ENCODE measurements at places on chromosomes 5 and 9. TPM values are rescaled to one million over a fixed set of nuclear protein-coding genes. Genes with fewer than 3 reads are reported as not detected.

DNA sequence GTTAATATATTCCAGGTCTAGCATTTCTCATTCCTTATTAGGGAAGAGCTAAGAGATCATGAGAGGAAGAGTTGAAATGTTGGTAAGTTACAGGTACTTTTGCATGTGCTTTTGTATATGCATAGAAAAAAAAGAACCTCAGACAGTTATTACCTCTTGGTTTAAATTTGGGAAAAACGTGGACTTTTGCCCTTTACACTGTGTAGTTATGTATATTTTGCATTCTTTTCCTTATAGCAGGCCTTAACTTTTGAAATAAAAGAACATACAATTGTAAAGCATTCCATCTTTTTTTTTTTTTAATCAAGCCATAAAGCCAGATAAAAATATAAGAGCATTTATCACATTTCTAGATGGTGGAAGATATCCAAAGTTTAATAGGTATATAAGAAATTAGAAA, 61.4 kb downstream of the RIC1 start:
- no peak for DNase-seq

DNA sequence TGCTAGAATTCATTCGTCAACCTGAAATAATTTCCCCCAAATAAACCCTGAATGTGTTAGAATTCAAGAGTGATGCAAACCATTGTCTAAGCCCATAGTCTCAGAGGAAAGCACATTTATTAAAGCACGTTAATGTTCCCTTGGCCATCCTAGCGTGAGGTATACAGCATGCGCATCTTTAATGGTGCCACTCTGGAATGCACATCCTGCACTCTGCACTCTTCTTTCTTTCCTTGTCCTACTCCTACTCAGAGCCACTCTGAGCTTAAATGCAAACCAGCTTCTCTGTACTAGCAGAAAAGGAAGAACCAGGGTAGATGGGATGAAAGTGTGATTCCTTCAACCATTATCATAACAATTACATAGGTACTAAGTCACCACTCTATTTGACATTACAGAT, 50.4 kb downstream of the ARL15 start:
- no peak for DNase-seq

GRCh38 chr5:173866858-173867679, 21.1 kb upstream of the CPEB4 start:
- no peak for DNase-seq

GRCh38 chr5:33488558-33489355, 48.0 kb downstream of the TARS1 start:
- DNase-seq, result no peak

- no peak for DNase-seq
Observed at GRCh38 chr5:111933086-111933485, 176.1 kb upstream of the NREP start.

Gene ZNF782
- total RNA-seq, result 15.2 TPM

- no peak for DNase-seq
Observed at GRCh38 chr5:32047056-32047455, 127.1 kb downstream of the GOLPH3 start.

DNA sequence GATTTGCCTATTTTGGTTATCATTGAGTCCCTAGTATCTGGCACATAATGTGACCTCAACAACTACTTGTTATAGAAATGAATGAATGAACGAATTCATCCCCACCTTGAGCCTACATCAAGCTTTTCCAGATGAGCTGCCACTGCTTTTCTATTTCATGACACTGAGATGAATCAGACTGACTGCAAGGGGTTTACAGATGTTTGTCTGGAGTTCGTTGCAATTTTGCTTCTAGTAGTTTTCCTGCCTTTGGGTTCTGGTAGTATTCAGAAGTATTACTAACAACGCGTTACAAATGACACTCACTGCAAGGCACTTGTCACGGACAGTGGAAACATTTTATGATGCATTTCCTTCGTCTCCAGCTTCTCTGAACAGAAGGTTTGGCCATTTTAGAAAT, 222.3 kb downstream of the CD180 start:
- no peak for DNase-seq

- no peak for DNase-seq
Observed at GRCh38 chr9:112380825-112381221, 915 bp downstream of the HSDL2 start.

Gene SMIM3
- 29.6 TPM for total RNA-seq

GRCh38 chr9:89588271-89588879, 16.4 kb upstream of the GADD45G start:
- DNase-seq, result no peak

DNA sequence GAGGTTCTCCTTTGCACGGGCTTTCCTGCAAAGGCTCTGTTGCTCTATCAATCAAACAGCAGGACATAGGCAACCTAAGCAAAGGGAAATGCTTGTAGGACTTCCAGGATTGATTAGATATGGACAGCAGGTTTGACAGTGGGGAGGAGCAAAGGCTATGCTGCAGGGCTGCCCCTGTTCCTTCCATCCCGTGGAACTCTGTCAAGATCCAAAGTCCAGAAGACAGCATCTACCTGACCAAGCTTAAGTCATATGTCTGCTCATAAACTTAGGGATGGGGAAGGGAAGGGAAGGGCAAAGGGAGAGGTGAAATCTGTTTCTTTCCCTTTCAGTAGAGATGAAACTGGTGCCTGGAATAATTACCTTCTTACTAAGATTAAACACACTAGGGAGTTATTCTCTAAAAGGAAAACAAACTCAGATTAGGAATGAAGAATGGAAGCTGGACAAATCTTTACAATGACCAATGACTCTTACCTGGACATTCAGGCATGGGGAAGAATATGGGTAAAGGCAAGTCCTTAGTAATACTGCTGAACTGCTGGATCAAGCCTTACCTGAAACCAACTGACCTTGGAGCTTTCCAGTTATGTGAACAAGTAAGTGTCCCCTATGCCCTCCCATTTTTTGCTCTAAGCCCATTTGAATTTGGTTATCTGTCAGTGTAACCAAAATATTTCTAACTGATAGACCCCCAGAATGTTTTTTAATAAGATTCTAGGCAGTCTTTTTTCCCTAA, 8.4 kb upstream of the ACOT12 start:
- no peak for DNase-seq

Gene SCGB3A2
- total RNA-seq, result not detected

Gene ACTBL2
- not detected for total RNA-seq

Gene PPP2R2B
- 5.6 TPM for total RNA-seq

Measured in sigmoid colon (tissue), 7 donors.